Stimulated activated CD8-positive, alpha-beta memory T cell treated with anti-CD3 and anti-CD28 coated beads, Interleukin-7, amount 100 ng/mL, for 1 hour (primary cell): ENCODE measurements at places on chromosomes 11 and 22.

GRCh38 chr11:35109041-35109440 is 29.9 kb upstream of the CD44 start:
- DNase-seq: no peak

- no peak for DNase-seq
Observed at GRCh38 chr22:17944256-17944655, 80.1 kb downstream of the MICAL3 start.

GRCh38 chr11:67638535-67639437 is 777 bp downstream of the TBX10 start:
- no peak for DNase-seq

DNA sequence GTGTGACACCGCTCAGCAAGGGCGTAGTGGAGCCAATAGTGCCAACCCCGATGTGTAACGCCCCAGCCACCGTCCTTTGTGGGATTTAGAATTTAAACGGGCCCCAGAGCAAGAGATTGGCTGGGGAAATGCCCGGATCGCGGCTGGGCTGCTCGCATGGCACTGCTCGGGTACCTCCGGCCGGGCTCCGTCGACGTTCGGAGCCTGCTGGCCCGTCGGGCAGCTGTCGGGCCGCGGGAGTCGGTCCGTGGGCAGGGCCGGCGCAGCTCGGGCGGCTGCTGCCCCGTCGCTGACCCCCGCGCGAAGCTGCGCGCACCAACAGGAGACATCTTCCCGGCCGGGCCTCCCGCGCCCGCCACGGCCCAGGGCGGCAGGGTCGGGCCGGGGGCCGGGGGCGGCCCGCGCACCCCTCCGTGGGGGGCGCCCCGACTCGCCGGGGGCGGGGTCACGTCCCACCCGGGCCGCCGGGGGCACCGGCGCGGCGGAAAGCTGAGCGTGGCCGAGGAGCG is 1.3 kb upstream of the KDM2A start:
- no peak for DNase-seq

GRCh38 chr22:17773606-17774205 is 563 bp downstream of the BID start:
- no peak for DNase-seq

GRCh38 chr11:115693002-115693401 is 188.8 kb upstream of the CADM1 start:
- DNase-seq: no peak

DNA sequence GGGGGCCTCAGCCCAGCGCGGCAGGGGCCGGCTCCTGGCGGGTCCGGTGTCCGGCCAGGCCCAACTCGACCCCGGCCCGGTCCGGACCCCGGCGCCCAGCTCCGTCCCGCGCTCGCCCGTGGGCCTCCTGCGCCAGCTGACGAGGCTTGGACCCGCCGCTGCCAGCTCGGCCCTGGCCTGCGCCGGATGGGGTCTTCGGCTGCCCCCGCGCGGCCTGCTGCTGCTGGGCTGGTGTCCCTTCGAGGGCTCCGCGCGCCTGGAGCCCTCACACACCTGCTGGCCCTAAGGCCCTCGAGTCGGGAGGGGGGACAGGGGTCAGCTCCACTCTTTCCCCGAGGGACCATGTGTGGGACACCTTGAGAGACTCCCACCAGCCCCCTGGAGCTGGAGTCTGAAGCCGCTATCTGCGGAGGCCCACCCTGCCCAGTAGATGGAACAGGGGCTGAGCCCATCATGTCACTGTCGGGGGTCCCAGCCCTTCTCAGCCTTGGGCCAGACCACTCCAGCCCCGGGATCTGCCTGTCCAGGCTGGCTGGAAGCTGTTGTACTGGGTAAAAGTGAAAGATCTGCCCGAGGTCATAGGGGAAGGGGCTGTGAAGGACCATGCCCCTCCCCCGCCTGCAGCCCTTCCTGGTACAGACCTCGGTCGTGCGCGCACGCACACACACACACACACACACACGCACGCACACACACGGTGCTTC is 768 bp upstream of the CDKN1C start:
- no peak for DNase-seq

GRCh38 chr22:49853981-49854831 is 562 bp downstream of the ZBED4 start:
- DNase-seq: no peak

GRCh38 chr11:124441519-124441918 is 4.0 kb downstream of the OR8B8 start:
- DNase-seq: no peak

GRCh38 chr11:97414801-97415200 is 1025.0 kb downstream of the JRKL start:
- no peak for DNase-seq

DNA sequence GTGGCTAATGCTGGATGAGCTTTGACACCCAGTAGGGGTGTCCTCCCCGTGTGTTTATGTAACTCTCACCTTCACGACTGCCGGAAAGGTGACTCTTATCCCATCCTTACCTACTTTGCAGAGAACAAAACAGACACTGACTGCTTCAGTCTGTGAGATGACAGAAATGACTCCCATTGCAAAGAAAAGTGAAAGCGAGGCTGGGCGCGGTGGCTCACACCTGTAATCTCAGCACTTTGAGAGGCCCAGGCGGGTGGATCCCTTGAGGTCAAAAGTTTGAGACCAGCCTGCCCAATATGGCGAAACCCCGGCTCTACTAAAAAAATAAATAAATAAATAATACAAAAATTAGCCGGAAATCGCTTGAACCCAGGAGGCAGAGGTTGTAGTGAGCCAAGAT is 106.4 kb upstream of the ANO1 start:
- no peak for DNase-seq

DNA sequence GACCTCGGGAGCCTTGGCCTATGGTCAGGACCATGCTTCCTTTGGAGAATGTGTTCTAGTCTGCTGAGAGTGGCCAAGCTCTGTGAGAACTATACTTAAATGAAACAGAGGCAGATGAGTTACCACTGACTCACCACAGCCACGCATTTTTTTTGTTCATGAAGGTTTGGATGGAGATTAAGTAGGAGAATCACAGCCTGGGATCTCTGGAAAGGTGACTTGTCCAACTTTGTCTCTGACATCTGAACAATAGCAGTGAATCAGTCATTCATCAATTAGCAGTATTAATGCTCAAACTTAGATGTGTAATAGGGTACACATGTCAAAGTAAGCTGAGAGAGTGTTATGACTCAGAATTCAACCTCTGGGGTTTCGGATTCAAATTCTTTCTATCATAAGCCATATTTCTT is 100.7 kb upstream of the ANO3 start:
- no peak for DNase-seq

DNA sequence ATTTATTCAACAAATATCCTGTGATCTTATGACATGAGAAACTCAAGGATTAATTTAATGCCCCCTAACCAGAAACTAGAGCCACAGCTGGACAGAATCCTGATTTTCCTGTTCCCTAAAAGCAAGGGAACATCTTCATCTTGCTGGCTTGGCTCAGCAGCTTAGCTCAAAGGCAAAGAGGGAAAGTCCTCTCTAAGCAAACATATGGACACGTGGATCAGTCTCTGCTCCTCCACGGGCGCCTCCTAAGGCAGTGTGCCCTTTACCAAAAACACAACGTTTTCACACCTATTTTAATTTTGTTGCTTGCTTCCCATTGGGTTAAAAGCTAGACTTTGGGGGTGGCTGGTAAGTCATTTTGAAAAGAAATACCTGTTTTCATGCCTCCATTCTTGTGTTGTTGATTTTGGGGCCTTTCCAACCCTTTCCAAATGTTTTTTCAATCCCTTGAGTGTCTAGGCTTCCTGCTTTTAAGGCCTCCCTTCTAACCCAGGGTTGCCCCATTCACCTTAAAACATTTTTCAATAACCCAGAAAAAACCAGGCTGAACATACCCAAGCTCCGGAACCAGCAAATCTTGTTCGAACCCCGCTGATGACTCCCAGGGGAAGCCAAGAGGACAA is 15.5 kb downstream of the SLC1A2 start:
- no peak for DNase-seq

DNA sequence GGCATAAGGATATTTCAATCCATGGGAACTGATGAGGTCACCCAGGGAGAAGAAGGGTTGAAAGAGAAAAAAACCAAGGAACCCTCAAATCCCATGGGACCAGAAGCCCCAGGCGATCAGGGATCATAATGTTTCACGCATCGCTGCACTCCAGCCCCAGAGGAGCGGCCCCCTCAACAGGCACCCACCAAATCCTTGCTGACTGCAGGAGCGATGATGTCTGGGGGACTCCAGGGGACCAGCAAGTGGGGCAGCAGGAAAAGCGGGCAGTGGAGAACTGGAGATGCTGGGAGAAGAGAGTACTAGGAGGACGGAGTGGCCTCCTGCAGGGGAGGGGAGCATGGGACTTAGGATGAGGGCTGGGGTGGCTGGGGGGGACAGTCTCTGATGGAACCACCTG is 47.7 kb upstream of the LINC01488 start:
- no peak for DNase-seq
